HuH-7 (cell line): ENCODE measurements at places on chromosomes 1 and 21.

DNA sequence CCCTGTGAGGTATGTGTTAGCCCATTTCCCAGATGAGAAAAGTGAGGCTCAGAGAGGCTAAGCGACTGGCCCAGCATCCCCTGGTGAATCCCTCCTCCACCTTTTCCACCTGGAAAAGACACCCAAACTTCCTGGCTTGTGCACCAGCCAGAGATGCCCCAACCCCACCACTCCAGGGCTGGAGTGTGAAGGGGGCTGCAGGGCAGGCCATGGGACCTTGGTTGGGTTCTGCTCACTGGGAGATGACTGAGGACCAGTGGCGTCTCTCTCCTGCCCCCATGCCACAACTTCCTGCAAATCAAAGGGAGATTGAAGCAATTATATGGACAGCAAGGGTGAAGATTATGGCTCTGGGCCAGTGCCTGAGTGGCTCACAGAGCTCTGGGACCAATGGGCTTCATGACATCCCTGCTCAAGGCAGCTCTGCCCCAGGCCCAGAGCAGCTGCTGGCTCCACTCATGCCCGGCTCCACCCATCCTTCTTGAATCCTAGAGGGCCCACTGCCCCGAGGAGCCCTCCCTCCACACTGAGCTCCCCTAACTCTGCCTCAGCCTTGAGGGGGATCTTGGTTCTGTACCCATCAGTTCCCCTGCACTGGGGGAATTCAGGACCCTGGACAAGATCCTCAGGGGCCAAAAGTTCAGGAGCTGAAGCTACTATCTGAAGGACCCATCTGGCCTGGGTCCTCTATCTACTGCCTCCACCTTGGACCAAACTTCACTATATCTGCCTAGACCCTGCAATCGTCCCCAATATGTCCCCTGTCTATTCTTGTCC lies 416.9 kb downstream of the PTPRU start:
- no peak for DNase-seq

GRCh38 chr1:172746091-172746949 lies 87.4 kb downstream of the FASLG start:
- DNase-seq, result peak; percentile 10

DNA sequence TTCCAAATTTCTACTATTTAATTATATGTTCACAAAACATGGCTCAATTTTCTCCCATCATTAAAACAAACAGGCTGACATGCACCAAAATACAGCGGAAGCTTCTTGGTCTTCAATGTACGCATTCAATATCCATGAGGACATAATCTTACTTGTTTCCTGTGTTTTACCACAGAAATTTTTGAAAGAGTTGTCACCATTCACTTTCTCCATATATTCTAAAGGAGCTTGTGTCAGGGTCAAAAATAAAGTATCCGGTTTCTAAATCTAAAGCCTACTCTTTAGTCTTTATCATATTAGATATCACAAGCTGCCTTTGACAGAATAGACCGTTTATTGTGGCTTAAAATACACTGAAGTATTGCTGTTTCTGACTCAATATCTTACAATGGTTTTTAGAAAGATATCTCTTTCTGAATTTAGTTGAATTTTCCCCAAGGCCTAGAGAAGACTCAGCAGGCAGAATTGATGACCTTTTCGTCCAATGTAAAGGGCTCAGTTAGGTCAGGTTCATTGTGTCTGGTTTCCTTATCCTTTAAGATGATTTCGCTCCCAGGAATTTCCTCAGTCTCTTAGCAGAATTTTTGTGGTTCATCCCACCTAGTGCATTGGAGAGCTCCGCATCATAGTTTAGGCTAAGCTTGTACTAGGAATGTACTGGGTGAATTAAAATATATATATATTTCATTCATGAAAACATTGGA lies 717.2 kb downstream of the NCAM2 start:
- DNase-seq, result no peak

GRCh38 chr21:33455686-33456446 lies 23.9 kb downstream of the TMEM50B start:
- DNase-seq, result no peak

DNA sequence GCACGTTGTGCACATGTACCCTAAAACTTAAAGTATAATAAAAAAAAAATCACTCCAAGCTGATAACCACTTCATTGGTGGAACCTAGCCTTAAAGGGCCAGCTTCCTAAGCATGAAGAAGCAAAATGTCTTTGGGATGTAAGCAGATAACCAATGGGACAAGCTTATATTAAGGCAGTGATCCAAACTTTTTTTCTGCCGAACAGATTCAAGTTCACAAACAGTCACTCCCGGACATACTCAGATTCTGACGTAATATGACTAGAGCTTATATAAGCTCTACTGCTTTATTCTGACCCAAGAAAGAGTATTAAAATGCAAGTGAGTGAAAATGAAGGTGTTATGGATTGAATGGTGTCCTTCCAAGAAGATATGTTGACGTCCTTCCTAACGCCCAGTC lies 44.9 kb upstream of the HIVEP3 start:
- no peak for DNase-seq

- no peak for DNase-seq
These were observed 21.3 kb upstream of the PLXNA2 start for GRCh38 chr1:208265525-208265924.

DNA sequence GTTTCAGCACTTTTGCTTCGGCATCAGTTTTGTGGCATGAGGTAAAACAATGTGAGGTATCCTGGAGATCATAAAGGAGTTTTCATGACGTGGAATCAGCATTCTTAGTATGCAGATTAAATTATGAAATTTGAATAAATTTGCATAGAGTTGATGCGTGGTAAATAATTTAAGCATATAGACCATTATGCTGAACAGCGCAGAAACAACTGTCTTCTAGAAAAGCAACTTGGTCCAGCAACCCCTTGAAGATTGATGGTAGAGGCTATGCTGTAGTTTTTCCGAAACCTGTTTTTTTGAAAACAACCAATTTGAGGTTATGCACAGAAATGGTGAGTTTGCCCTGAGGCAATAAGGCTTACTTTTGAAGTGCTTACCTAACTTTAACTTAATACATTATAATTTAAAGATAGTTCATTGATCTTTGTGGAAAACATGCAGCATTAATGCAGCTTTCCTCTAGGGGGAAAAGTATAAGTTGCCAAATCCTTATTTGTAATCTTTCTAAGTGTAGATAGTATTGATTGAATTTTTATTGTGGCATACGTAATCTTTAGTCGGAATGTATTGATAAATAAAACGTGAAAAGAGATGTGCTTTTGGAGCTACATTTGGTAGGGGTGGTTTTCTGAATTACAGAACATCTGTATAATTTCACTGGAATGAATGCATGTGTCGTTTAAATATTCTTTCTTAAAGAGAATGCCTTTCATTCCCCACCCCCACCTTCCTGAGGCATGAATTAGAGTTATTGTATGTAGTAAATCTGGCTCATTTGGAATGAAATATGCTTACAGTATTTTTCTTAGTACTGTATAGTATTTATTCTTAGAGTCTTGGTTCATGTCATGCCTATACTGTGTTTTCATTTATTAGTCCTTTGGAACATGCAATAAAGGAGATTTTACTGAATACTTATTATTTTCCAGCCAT lies 3.8 kb downstream of the PRDM2 start:
- DNase-seq, result no peak

GRCh38 chr1:163068716-163069115 lies 445 bp upstream of the RGS4 start:
- no peak for DNase-seq

DNA sequence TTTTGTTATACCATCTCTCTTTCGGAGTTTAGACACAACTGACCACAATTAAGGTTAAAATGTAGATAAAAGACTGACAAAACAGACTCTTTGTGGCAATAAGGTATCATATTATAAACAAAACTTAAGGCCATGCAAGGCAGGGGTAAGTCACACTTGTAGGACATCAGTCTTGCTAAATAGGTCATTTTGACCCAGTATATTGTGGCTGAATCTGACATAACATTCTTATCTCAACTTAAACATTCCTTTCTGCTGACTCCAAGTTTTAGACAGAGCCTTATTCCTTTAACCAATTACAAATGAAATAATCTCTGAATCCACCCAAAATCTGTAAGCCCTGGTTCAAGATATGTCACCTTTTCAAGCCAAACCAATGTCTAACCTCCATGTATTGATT lies 733.4 kb upstream of the B3GALT2 start:
- DNase-seq, result no peak
